Astrocyte of the spinal cord (primary cell): ENCODE measurements at places on chromosomes 7 and 10.

- DNase-seq: no peak
Observed at GRCh38 chr10:21950566-21950965, 53.0 kb downstream of the DNAJC1 start.

DNA sequence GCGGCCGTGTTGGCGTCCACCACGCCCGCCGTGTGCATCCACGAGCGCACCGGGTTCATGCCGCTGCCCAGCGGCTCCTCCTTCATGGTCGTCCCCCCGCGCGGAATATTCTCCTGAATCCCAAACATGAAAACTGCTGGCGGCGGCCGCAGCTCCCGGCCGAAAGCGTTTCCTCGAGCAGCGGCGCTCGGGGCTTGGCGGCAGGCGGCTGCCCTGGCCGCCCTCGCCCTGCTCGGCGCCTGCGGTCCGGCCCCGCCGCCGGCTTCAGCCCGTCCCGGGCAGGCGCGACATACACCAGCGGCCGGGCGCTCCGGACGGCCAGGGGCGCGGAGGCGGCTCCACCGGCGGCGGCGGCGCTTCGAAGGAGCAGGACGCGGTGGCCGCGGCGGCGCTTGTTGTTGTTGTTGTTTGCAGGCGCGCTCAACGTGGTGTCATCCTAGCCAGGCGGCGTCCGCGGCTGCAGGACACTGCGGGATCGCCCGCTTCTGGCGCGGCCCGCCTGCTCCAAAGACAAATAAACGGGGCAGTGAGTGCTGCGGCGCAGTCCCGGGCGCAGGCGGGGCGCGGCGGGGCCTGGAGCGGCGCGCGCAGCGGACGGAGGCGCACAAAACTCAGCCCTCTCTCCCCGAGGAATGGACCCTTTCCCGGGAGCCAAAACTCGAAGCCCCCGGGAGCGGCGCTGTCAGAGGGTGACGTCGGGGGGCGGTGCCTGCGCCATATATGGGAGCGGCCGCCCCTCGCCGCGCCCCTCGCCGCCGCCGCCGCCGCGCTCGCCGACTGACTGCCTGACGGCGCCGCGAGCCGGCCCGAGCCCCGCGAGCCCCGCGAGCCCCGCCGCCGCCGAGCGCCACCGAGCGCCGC lies at the start of gene EBF3:
EBF3 (minus strand) TSS at position 634 of the 861 bp plus-strand sequence; CDS start at position 128, 506 bp downstream.
- DNase-seq: no peak

- DNase-seq: no peak
Observed at GRCh38 chr7:150780292-150780691, 19.9 kb downstream of the TMEM176B start.

GRCh38 chr10:132654121-132654571 lies 116.6 kb downstream of the INPP5A start:
- no peak for DNase-seq

DNA sequence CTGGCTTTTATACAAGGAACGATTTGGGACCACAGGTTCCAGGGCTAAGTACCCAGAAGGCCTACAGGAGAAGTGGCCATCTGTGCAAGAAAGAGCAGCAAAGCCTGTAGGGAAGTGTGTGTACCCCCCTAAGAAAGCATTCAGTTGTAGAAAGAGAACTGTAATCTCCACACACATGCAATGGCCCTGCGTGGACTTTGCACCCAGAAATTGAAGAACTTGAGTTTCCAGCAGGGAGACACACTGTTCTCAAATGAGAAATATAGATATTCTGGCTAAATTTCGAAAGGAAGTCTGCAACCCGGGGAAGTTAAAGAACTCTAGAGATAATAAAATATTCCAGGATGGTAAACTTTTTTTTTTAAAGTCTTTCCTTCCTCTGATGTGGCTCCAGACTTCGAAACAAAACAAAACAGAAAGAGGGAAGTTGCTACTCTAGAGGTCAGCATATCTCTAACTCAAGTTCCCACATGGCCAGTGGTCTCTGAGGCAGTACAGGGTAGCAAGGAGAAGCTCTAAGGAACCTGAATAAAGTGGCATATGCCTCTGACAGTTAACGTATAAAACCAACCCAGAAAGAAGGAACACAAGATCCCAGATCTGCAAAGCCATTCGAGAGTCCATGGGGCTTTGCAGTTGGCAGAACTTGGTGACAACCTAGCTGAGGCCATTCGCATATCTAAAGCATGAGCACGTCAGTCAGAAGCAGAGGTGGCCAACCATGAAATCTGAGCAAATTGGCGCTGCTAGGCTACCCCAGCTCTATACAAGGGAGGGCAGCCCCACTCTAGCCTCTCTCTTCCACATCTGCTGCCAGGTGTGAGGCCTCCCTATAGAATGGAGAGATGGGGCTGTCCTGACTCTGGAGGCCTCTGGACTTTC lies 56.6 kb downstream of the ELMO1 start:
- no peak for DNase-seq

GRCh38 chr7:47617131-47617530 lies 35.2 kb upstream of the TNS3 start:
- no peak for DNase-seq

DNA sequence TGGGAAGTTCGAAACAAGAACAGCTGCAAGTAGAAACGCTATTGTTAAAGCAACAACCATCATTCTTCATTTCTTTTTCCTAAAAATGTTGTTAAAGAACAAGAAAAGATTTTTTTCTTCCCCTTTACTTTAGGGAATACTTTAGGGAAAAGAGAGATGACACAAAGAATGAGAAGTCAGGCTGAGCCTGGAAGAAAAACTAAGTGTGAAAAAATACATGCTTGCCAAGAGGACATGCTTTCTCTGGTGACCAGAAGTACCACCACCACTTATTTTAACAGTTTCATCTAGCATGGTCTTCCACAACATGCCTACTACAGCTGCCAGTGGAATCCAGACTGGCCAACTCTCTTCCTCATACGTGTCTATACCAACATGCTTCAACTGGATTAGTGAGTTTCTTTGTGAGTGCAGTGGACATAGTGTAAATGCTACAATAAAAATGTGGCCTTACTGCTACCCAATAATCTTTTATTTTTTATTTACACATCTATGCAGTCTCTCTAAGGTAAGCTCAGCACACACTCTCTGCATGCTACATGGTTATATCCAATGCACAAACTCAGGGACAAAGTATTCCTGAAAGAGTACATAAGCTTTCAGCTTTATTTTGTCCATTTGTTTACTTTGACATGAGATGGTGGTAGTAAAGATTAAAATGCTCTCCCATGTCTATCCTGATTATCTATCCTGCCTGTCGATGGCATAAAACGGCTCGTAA lies 196.2 kb downstream of the TAX1BP1 start:
- DNase-seq: no peak

GRCh38 chr10:109838592-109839244 lies 84.6 kb downstream of the XPNPEP1 start:
- no peak for DNase-seq

DNA sequence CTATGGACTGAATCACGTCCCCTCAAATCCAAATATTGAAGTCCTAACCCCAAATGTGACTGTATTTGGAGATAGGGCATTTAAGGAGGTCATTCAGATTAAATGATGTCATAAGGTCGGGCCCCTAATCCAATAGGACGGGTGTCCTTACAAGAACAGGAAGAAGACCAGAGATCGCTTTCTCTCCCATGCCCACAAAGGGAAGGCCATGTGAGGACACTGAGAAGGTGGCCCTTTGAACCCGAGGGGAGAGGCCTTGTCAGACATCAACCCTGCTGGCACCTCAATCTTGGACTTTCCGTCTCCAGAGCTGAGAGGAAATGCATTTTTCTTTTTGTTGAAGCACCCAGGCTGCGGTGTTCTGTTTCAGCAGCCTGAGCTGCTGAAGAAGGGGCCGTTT lies 72.3 kb upstream of the KLF6 start:
- DNase-seq: no peak

DNA sequence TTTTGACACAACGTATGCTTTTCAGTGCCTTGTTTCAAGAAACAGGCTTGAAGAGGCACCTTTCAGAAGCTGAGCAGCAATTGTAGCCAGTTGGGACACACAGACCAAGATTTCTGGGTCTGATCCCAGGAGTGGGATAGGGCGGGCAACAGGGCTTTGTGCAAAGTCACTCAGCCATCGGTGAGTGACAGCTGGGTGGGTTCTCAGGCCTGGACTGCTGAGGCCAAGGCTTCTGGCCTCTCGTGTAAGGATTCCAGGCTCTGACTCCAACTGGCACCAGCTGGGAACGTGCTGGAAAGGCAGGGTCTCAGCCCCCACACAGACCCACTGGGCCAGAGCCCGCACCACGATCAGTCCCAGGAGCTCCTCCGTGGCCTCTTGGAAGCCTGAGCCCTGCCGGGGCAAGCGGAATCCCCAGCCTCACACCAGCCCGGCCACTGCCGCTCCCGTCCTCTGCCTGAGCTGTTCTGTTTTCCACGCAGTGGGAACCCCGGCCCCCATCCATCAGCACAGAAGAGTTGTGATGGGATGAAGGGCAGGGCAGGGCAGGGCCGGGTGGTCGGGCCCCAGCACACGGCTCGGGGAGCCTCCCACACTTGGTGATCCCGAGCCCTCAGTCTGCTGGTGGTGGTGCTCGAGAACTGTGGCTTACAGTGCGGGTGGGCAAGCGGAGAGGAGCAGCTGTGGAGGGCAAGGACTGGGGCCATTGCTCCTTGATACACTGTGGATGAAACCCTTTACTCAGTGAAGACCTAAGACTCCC lies 46.8 kb downstream of the VIPR2 start:
- no peak for DNase-seq
